Fibroblast of the aortic adventitia (primary cell): ENCODE measurements at places on chromosomes 5 and 9. TPM values are rescaled to one million over a fixed set of nuclear protein-coding genes. Genes with fewer than 3 reads are reported as not detected.

DNA sequence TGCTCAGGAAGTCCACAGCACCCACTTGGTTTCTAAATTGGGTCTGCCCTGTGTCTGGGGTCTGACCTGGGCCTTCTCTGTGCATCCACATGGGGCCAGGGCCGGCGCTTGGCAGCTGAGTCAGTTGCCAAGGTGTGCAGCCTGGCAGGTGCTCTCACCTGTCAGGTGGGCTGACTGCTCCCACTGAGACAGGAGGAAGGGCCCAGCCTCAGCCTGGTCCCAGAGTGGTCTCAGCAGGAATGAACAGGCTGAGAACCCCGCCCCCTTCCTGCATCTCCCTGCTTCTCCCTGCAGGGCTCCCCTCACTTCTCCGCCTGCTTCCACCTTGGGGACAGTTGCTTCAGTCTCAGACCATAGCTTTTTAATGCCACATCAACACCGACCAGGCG lies 60.5 kb downstream of the BARX1 start:
- no peak for DNase-seq

DNA sequence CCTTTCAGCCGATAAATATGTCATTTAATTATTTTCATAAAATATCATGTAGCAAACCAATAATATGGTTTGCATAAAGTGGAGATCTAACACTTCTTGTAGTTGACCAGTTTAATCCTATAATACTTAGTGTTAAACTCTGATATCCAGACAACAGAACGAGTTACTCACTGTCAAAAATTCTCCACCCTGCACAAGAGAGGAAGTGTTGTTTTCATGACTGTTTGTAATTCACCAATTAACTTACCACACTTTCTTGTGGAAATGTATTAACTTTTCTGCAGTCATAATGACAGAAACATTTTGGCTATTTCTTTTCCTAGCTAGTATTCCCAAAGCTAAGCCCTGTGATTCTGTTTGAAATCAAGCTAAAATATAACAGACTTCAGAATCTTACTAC lies 555.3 kb upstream of the FTMT start:
- no peak for DNase-seq

DNA sequence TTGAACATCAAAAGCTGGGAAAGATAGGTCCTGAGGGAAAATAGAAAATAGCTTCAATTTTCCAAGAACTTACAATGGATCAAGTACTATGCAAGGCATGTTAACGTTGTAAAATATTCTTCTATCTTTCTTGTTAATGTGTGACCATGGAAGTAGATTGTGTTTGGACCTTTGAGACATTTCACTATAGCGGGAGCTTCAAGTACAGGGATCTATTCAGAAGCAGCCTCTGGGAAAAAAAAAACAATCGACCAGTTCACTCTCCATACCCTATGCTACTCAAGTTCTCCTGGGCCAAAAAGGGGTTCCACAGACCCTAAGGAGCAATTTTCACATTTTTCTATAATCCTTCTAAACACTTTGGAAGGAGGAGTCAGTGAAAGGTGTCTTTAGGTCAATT lies 54.1 kb upstream of the ATP10B start:
- no peak for DNase-seq

GRCh38 chr9:137186385-137186784 lies 2.0 kb downstream of the ANAPC2 start:
- no peak for DNase-seq

DNA sequence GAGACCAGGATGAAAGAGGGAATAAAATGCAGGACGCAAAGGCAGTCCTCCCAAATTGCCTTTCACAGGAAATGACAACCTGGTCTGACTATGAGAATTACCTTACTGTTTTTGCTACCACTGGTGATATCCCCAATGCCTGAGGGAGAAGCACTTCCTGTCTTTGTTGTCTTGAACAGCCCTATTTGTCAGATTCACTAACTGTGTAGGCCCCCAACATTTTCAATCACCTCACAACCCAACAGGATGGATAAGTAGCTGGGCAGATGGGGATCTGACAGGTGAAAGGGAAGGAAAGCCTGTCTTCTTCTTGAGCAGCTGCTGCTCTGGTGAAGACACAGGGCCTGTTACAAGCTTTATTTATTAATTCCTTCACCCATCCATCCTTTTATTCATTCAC lies 9.7 kb downstream of the ESM1 start:
- no peak for DNase-seq

GRCh38 chr5:177612215-177612673 lies 12.3 kb downstream of the B4GALT7 start:
- no peak for DNase-seq

- DNase-seq, result no peak
Observed at GRCh38 chr9:27408482-27408881, 111.5 kb upstream of the EQTN start.

- DNase-seq, result peak; percentile 16
Observed at GRCh38 chr9:2567922-2568321, 53.7 kb upstream of the VLDLR start.

GRCh38 chr5:127192150-127192549 lies 98.4 kb upstream of the MEGF10 start:
- no peak for DNase-seq

DNA sequence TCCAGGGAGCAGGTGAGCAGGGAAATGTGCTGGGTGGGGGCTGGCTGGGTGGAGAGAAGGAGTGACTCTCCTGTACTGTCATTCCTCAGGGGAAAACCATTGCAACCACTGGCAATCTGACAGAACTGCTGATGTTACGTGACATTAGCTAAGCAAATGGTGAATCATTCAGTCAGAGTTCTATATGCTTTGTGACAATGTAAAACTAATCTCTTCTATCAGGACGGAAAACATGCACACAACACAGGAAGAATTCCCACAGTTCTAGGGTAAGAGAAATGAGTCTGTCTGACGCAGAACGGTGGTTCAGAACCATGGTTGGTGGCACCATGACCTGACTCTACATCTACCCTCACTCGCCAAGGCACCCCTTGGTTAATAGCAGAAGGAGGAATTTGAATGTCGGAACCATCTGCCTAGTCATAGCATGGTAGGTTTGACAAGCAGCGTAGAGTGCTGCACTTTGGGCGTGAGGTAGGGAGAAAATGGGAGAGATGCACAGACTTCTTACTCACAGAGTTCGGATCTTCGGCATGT lies 243.6 kb upstream of the PANK3 start:
- DNase-seq, result peak; percentile 69

- DNase-seq, result peak; percentile 69
Observed at GRCh38 chr5:66828548-66829357, 232.6 kb downstream of the MAST4 start.

- DNase-seq, result no peak
Observed at GRCh38 chr9:128979111-128979510, 31.6 kb downstream of the NUP188 start.

DNA sequence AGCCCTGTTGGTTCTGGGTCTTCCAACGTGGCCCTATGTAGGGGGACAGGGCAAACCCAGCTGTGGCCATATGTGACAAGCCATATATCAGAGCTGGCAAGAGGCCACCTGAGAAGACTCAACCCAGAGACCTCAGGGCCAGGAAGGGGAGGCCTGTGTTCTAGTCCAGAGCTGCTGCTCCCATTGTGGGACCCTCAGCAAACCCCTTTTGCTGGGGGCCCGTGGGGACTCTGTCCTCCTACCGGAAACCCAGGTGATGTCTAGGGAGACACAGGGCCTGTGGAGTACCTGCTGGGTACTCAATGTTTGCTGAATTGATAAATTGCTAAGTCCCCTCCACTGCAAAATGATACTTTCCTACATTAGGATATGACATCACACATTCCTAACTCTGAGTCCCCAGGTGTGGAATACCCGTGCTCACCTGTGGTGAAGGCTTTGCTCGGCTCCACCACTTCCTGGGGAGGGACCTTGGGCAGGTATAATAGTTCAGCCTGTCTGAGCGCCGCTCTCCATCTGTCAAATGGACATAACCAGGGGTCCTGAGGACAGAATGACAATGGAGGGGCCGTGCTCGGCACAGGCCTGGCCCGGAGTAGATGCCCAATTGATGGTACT lies 38.4 kb upstream of the ASS1 start:
- no peak for DNase-seq

GRCh38 chr5:52943285-52943684 lies 45.9 kb upstream of the ITGA2 start:
- no peak for DNase-seq

GRCh38 chr5:167250996-167251395 lies 1040.4 kb upstream of the WWC1 start:
- no peak for DNase-seq

DNA sequence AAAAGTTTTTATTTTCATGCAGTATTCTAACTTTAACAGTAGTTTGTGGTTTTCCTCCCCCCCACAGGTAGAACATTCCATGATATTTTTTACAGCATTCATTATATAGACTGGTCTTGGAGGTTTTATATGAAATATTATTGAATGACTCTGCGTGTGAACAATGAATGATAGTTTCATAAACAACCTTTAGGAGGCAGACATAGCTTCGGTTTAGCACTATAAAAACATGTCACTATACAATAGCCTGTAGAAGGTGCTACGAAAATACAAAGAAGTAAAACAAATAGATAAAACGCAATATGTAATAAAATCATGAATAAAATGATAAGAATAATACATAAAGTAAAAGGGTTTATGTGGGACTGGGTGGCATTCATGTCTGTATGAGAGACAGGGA lies 8.5 kb downstream of the KLF4 start:
- peak; percentile 52 for DNase-seq

- no peak for DNase-seq
Observed at GRCh38 chr5:78768781-78769380, 120.3 kb upstream of the LHFPL2 start.

DNA sequence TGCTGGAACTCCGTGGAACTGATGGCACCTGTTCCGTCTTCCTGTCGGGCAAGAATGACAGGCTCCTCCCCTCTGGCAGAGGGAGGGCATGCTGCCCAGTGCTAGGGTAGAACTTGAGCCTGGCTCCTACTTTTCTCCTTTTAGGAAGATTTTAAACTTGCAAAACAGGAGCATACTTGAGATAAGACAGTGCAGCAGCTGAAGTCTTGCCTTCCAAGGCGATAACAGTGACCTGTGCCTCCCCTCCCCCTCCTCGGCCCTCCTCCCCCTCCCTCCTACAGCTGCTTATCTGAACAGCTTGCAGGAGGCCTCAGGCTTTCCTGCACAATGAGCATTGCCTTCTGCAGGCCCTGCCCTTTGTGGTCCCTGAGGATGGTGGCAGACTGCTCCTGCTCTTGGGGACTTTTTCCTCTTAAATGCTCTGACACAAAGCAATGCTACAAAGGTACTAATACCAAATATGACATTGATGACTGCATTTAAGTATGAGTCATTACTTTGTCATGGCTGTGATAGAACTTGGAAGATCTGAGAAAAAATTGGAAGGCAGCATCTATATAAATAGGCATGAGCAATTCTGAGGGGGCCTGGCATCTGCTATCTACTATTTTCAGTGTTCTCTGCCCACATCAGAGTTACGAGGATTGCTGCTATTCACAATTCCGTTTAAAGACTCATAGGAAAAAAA lies 2.0 kb downstream of the GADD45G start:
- peak; percentile 33 for DNase-seq

DNA sequence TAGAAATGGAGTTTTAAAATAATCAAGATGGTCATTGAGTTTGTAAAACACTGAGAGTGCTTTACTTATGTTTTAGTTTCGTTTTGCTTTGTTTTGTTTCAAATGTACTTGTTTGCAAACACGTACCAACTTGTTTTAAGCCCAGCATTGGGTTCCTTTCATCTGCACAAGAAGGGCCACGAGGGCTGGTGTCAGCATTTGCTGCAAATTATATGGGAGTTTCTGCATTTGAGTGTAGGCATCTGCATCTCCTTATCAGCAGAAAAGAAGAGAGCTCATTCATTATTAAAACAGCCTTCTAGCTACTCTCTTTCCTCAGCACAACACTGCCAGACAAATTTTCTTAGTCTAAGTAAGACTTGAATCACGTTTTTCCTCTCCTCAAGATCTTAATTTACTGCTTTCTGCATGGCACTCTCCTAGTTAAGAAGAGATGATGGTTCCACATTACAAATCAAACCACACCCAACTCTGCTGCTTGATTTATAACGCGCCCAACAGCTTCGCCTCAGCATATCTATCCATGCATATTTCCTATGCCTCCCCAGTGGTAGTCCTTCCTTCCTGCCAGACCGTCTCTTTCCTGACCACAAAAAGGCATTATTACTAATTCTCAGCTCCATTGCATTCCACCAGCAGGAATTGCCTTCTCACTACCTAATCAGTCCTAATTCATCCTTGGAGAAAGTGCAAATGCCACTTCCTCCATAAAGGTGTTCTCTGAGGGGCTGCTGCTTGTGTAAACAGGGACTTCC lies 95.2 kb upstream of the CAST start:
- peak; percentile 60 for DNase-seq

DNA sequence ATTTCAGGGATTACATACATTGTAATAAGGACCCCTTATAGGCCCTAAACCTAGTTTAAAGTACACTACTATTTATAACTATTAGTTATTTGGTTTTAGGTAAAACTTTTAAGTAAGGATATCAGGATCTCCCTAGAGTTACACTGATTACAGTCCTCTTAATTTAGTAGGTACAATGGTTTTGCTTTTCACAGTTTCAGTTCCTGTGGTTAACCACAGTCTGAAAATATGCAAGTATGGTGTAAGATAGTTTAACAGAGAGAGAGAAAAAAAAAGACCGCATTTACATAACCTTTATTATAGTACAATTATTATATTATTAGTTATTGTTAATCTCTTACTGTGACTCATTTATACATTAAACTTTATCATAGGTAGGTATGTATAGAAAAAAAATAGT lies 725.3 kb upstream of the PTPRD start:
- no peak for DNase-seq

DNA sequence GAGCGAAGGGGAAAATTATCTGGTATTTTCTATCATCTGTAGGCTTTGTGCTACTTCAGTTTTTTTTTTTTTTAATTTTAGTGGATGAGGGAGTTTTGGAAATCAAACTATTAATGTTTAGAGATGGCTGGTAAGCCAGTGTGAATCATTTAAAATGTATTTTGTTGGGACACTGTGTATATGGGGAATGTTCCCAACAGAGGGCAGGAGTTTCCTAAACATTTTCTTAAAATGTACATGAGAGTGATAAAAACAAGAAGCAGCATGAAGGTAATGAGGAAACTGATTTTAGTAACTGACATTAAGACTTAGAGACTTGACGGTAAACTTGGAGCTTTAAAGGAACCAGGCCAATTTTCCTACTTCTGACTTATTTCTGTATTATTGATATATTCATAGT lies 68.2 kb upstream of the ITGA2 start:
- peak; percentile 26 for DNase-seq

The EMB gene
- total RNA-seq, result 0.16 and 13.2 TPM in 2 replicates

The P4HA2 gene
- total RNA-seq, result 104 and 293 TPM in 2 replicates

The EGFLAM gene
- 0.08 and 16.2 TPM in 2 replicates for total RNA-seq

The FAM151B gene
- total RNA-seq, result 6.8 and 11.2 TPM in 2 replicates

The ANAPC2 gene
- total RNA-seq, result 25.7 and 28.0 TPM in 2 replicates
